ENCODE measurements at places on chromosomes 11 and 22.

DNA sequence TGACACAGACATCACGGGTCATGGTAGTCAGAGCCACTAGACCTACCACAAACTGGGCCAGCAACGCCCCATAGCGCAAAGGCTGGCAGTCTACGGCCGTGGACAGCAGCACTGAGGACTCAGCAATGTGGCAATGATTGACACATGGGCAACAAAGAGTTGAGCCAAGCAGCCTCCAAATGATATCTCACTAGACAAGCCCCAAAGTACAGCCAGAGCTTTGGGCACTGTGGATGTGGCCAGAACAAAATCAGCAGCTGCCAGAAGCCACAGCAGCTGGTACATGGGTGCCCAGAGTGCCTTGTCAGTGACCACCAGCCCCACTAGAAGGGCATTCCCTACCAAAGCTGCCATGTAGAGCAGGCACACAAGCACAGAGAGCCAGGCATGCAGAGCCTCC is 11.2 kb upstream of the UBQLNL start:
- no peak for DNase-seq

- DNase-seq, result no peak
These were observed 158.3 kb downstream of the CRYBB2 start for GRCh38 chr22:25377699-25378098.

DNA sequence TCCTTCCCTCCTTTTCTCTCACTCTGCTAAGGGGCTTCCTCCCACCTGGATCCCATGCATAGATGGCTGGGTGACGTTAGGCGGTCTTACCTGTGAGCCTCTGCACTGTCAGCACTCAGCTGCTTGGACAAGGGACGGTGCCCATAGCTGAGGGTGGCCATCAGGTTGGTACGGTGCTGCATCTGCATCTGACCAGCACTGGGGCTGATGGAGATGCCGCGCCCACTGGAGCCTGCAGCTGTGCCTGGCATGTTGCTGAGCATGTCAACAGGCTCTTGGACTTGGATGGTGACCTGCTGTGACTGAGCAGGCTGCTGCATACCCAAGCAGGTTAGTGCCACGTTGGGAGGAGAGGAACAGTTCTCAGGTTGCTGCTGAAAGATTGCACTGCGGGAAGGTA is 21.8 kb upstream of the APOA1 start:
- DNase-seq, result no peak

GRCh38 chr11:134037046-134037908 is 31.6 kb upstream of the JAM3 start:
- peak; percentile 46 for DNase-seq

DNA sequence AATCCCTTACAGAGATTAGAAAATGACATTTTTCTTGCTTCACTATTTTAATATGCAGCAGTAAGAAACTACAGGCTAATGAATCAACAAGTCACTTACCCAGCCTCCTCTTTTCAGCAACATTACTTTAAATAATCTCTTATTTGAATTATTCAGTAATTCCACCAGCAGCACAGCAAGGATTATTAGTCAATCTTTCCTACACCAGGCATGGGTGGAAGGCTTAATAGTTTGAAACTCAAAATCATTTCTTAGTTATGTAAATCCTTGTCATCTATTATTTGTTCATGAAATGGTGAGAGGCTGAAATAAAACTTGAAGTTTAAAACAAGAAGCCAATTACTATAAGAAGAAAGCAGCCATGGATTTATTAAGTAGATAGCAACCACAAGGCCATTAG is 530.5 kb downstream of the KCNA4 start:
- no peak for DNase-seq

Measured in stimulated activated CD4-positive, alpha-beta T cell treated with anti-CD3 and anti-CD28 coated beads, Interleukin-1b, Interleukin-23, amount 100 ng/mL, for 48 hours (primary cell).